ENCODE measurements at places on chromosomes 5 and 9.

DNA sequence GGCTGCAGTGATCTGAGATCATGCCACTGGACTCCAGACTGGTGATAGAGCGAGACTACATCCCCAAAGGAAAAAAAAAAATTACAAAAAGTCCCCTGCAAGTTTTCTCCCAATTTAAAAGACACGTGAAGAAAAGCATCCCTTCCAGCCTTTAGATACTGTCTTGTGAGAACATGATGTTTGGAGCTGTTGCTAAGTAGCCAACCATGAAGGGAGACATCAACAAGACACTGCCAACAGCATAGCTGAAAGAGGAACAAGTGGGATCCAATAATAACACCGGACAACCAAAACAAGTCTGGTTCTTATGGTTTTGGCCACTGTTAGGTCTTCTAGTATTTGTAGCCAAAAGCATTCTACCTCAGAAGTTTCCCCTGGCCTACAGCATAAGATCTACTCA is 118.9 kb upstream of the CCDC180 start:
- DNase-seq = no peak

DNA sequence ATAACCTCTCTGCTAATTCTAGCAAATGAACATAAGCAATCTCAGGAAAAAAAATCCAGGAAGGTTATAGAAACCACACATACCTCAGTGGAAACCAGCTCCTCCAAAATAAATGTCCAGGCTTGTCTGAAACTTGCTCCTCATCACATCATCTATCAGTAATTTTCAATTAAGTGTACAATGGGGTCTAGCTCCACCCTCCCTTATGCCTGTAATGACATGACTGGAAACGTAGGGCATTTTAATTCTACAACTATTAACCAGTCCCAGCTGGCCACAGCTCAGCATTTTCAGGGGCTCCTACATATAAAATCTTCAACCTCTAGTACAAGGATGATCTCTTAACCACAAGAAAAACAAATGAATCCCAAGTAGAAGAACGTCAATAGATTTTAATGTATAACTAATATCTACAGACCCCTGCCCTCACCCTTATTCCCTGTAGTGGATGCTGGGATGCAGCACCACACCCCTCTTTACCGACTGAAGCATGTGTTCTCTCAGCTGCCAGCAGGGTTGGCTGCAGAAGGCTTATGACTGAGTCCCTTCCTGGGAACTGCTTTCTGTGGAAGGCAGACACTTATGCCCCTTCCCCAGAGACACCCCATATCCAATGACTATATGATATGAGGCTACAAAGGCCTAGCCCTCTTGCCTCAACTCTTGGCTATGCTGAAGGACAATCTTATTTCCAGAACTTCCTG is 6.8 kb downstream of the TSSK1B start:
- no peak for DNase-seq

- DNase-seq = no peak
These were observed 13.3 kb downstream of the DCANP1 start for GRCh38 chr5:135433681-135434426.

DNA sequence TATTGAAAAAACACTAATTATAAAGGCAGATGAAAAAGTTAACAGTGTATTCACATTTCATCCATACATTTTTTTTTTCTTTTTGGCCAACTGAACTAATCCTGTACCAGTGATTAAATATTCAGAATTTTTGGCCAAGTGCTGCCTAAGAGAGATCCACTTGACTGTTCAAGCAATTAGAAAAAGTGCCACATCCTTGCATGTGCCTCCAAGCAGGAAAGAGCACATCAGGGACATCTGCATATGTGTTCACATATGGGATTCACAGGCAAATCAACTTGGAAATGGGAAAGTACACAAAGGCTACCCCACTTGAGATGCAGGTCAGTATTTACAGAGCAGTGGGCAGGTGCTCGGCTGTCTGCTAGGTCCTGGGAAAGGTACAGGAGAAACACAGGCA is 163.3 kb upstream of the LHFPL2 start:
- no peak for DNase-seq

Measured in CD4-positive, alpha-beta T cell treated with Interleukin-17A for 4 hours (primary cell).